ENCODE measurements at places on chromosomes 7 and 10. TPM values are rescaled to one million over a fixed set of nuclear protein-coding genes. Genes with fewer than 3 reads are reported as not detected.

DNA sequence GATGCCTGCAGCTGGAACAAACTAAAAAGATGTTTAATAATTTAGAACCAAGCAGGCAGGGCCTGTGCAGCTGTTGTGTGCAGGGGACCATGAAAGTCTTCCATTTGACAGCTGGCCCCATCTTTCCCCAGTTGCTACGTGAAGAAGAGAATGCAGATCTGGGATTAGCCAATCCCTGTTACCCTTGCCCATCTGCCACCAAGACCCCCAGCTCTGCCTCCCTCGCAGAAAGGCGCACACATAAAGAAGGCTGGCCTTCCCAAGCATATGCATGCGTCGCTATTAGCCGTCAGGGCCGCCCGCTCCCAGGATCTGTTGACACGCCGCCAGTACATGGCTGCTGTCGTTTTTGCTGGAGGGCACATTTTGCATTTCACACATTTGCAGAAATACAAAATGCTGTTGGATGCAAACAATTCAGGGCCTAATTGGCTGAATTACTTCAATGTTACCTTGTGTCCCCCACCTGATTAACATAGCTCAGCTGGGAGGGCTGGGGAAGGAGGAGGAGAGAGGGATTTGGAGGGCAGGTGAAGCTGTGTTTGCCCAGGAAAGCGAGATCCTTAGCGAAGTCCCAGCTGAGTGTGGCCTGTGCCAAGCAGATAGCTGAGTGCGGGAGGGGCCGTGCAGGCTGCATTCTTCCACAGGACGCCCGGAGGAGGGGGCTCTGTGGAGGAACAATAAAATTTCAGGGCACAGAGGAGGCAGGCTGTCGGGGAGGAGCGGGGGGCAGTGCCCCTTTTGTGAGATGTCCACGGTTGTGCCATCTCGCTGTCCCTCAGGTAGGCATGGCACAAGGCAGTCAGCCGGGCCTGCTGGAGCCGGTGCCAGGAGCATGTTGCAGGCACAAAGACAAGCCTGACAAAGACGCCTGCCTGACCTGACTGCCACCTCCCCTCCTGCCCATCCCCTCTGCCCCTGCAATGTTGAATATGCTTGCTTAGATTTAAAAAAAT is 443.0 kb upstream of the MKI67 start:
- no peak for DNase-seq

- DNase-seq: no peak
These were observed 247.7 kb downstream of the AHR start for GRCh38 chr7:17546189-17546588.

DNA sequence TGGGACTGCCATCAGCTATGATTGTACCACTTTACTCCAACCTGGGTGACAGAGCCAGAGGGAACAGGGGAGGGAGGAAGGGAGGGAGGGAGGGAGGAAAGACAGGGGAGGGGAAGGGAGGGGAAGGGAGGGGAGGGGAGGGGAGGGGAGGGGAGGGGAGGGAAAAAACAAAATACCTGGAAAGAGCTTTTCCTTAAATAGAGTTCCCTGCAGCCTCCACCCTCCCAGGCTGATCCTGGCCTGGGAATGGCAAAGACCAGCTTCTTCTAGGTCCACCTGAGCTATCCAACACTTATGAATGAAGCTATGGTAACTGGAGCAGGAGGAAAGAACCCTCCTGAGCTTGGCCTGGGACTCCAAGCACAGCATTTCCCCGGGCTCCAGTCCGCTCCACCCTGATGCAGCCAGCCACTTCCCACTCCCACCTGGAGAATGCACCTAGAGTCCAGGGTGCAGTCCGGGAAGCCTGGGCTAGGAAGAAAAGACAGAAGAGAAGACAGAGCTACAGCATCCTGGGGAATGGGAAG is 66.1 kb downstream of the GRID1 start:
- DNase-seq: no peak

DNA sequence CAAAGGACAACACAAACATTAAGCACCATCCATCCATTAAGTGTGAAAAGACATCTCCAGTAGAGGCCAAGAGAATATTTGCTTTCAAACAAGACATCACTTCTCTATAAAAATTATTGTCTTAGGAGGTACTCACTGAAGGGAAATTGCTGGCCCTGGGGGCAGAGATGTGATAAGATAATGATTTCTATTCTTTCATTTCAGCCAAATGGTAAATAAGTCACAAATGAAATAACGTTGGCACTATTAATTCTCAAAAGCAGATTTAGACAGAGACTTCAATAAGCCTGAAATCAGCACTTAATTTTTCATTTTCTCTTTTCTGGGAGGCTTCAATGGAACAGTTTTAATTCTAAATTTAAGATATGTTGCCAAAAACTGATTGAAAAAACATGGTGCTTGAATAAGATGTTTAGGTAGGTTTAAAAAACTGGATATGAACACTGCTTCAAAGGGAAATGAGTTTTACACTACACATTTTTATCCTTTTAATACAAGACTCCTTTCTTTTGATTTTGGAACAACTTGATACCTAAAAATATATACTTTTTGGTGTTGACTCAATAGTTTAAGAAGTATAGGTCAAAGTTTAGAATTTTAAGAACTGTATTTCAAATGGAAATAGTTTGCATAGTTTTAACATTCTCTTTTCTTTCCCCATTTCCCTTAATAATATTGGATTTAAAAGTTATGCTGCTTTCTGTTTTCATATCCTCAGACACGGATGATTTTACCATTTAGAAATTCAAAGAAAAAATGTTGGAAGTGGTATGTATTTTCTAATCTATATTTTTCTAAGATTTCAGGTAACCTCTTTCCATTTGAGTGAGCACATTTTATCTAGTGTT is 204.0 kb downstream of the AHR start:
- no peak for DNase-seq

DNA sequence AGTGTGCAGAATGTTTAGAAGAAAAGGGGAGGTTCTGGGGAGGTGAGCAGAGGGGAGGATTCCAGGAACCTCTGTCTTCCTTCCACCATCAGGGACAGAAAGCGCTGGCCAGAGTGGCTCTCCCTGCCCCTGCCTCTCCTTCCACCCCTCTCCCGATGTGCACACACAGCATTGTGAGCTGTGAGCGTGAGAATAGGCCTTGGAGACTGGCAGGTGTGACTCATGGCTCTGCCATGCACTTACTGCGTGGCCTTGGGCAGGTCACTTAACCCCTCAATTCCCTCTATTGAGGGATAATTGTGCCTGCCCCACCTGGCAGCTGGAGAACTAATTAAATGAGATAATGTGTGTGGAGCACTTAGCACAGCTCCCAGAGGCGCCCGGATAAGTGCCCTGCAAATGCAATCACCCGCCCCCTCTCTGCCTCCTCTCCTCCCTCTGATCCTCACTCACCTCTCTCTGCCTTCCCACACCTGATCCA is 115.4 kb downstream of the ZMIZ1 start:
- DNase-seq: no peak

Gene KCNH2
- total RNA-seq: 0.07 TPM
